ENCODE measurements at places on chromosomes 11 and 22.
A peak's percentile ranks its signal among the peaks of the same experiment; 100 is the strongest.

GRCh38 chr22:40511604-40512003 lies 124.9 kb downstream of the MRTFA start:
- DNase-seq, result no peak

- DNase-seq, result no peak
Observed at GRCh38 chr11:8987446-8987845, 16.4 kb downstream of the NRIP3 start.

DNA sequence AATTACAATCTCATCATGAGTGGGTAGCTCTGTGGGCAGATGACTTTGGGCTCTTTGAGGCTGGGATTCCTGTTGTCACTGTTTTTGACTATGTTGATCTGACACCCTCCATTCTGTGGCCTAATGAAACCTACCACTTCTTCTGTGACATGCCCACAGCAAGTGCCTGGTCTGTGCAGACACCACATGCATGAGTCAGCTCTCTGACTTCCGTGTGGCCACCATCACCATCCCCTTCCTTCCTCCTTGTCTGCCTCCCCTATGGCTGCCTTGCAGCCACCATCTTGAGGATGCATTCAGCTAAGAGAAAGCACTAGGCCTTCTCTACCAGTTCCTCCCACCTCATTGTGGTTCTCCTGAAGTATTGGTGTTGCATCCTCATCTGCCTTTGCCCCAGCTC lies 15.3 kb upstream of the OR10V1 start:
- DNase-seq, result no peak

- DNase-seq, result peak; percentile 52
Observed at GRCh38 chr11:65424205-65425104, 1.9 kb downstream of the NEAT1 start.

DNA sequence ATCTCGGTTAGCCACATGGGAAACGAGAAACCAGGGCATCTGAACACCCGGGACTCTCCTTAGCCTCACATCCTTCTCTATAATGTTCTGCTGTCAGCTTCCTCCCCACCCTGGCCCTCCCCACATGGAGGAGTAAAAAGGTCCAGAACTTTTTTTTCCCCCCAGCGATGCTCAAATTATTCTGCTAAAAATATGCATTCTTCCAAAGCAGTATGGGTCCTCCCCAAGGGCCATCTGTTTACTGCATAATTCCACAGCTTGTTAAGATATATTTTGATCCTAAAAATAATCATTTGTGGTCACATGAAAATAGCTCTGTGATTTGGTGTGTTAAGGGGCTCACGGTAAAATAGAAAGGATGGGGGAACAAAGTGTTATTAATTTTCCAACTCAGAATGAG lies 281.5 kb upstream of the NARS2 start:
- no peak for DNase-seq

DNA sequence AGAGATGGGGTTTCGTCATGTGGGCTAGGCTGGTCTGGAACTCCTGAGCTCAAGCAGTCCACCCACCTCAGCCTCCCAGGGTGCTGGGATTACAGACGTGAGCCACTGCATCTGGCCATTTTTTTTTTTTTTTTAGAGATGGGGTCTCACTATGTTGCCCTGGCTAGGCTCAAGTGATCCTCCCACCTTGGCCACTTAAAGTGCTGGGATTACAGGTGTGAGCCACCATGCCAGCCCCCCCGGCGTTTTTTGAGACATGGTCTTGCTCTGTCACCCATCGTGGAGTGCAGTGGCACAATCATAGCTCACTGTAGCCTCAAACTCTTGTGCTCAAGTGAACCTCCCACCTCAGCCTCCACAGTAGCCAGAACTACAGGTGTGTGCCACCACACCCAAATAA lies 16.5 kb downstream of the RHBDD3 start:
- DNase-seq, result no peak

DNA sequence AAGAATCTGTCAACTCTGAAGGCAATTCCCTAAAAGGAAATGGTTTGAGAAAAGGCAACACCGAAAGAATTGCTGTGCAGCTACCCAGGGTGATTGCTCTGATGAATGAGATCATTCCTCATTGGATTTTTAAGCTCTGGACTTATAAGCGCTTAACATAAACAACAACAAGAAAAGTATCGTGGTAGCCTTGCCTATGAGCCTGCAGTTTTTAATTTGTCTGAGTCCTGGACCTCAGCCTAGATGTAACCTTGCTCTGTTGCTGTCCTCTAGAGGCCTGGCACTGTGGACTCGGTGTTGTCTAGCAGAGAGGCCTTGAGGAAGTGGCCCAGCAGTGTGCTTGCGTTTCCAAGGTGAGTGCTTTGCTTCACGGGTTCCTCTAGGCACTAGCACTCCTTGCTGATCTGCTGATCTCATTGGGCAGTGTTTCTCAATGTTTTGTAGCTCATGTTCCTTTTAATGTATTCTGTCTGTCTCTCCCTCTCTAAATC lies 20.4 kb downstream of the CCDC81 start:
- DNase-seq, result no peak

DNA sequence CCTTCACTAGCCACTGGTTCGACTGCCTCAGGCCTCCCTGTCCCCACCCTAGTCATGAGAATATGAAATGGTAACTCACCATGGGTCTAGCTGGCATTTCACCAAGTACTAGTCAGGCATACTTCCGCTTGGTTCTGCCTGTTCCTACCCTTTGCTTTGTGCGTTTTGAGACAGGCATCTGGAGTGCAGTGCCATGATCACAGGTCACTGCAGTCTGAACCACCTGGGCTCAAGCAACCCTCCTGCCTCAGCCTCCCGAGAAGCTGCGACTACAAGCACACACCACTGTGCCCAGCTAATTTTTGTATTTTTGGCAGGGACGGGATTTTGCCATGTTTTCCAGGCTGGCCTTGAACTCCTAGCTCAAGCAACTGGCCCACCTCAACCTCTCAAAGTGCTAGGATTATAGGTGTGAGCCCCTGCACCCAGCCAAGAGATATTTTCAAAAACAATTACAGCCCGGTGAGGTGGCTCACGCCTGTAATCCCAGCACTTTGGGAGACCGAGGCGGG lies 14.1 kb downstream of the HRAS start:
- DNase-seq, result no peak

GRCh38 chr22:37051391-37052385 lies at the start of gene KCTD17:
Gene KCTD17, plus strand, starts transcription at chr22:37051742. Its CDS starts 19 bp downstream, at chr22:37051761.
- DNase-seq, result peak; percentile 75

- no peak for DNase-seq
Observed at GRCh38 chr11:4658629-4659445, 15.1 kb downstream of the OR51E1 start.

- no peak for DNase-seq
Observed at GRCh38 chr22:50276143-50276542, 6.0 kb upstream of the MAPK11 start.

GRCh38 chr11:64726211-64726641 lies 3.2 kb upstream of the NRXN2 start:
- DNase-seq, result no peak

DNA sequence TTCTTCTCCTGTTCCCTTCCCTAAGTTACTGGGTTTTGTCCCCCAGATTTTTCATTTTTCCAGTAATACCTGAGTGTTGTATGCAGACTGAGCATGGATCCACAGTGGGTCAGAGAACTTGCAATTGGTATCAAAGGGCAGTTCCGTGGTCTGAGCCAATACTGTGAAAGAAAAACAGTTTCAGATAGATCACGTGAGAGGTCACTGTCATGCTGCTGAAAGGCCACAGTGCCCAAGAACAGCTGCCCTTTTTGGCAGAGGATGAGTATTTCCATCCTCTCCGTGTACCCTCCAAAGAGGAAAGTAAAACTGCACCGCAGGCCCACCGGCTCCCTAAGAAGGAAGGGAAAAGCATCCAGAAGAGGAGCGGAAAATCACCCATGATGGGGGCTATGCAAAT lies 73.0 kb upstream of the TBCEL start:
- DNase-seq, result no peak

DNA sequence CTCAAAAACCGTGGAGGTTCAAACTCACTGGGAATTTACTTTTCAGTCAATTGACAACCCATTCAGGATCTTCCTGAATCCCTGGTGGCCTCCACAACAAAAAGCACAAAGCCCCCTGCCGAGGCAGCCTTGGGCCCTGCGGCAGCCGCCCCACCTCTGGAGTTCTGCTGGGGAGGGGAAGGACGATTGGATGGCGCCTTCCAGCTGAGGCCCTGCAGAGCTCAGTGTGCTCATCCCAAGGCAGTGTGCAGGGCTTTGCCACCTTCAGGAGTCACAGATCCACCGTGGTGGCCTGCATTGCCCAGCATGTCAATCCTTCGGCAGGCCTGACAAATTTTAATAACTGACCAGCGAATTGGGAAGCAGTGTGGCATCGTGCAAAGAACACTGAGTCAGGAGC lies 7.4 kb downstream of the ZFTA start:
- no peak for DNase-seq

GRCh38 chr22:43243324-43243723 lies 56.4 kb upstream of the TTLL12 start:
- no peak for DNase-seq

DNA sequence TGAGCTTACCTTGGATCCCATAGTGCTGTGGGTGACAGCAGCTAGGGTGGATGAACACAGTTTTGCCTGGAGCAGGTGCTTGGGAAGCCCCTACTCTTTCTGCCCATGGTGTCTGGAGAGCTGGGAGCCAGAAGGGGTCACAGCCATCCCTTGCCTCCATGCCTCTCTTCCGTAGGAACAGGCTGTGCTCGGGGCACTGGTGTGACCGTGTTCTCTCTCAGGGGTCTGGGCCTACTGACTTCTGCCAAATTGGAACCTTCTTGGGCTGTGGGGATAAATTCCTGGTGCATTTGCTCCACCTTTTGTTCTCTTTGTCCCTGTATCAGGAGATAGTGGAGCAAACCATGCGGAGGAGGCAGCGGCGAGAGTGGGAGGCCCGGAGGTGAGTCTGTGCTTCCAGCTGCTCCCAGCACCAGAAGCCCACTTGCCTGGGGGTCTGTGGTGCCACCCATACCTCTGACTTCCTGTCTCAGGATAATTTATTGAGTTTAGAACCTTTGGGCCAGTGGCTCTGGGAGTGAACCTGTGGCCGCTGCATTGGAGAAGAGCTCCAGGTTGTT lies 14.4 kb downstream of the CDC45 start:
- DNase-seq, result no peak

- DNase-seq, result no peak
Observed at GRCh38 chr22:44707752-44708151, 5.7 kb downstream of the PRR5 start.

- no peak for DNase-seq
Observed at GRCh38 chr22:24969560-24970301, 17.2 kb downstream of the KIAA1671 start.

DNA sequence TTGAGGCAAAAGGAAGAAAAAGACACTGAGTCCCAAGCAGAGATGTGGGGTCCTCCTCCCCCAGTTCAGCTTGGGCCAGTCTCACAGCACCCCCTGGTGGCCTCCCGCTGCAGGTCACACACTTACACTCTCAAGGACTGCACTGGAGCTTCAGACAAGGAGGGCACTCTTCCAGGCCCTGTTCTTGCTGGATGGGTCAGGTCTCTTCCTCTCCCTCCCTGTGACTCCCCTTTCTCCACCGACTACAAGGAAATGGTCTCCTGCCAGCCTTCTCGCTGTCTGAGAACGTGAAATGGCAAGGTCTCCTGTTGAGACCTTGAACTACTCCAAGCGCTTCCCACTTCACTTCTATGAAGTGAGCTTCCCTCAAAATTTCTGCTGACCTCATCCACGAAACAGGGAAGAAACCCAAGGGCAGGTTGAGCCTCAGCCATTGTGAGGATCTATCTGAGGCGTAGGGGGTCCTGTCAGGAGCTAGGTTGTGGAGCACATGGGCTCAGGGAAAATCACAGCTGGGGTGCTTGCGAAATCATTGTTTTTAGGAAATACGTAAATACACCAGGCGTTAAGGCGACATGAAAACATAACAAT lies 11.2 kb upstream of the IGLL1 start:
- peak; percentile 30 for DNase-seq

GRCh38 chr11:72798361-72798760 lies 4.5 kb upstream of the STARD10 start:
- no peak for DNase-seq

Data from stimulated activated CD8-positive, alpha-beta memory T cell treated with anti-CD3 and anti-CD28 coated beads, Interleukin-2, amount 100 ng/mL, for 48 hours (primary cell).